ENCODE measurements at places on chromosomes 12 and 14.

DNA sequence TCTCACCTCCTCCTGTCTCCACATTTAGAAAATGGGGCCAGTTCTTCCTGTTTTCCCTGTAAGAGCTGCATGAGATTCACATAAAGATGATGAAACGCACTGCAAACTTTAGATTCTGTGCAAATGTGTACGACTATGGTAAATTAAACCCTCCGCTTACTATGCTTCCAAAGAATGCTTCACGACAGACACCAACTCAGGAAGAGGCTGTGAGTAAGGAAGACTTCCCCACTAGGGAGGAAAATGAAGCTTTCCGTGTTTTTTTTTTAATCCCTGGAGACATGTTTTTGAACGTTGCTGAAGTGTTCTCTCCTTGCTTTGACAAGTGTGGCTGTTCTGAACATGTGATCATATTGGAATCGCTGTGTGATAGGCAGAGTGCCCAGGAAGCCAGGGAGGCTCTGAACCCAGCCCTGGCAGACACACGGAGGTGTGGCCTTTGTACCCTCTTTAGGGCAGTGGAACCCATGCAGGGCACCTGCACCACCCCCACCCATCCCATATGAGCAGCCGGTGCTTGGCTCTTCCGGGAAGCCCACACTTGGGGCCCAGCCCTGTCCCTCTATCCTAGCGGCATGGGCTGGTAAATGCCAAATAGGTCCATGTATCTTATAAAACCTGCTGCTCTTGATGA, 7.5 kb upstream of the SYNE3 start:
- DNase-seq, result no peak

DNA sequence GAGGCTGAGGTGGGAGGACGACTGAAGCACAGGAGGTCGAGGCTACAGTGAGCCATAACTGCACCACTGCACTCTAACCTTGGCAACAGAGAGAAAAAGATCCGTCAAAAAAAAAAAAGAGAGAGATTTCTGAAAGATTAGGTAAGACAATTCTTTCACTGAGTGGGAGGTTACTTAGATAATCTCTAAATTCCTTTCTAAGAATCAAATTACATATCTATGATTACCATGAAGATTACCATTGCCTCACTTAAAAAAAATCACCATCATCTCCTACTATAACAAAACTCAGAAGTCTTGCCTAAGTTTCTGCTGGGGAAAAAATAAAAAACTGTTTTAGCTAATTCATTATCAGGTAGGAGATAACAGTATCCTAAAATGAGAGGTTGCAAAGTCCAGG, 366.7 kb downstream of the DUSP6 start:
- no peak for DNase-seq

DNA sequence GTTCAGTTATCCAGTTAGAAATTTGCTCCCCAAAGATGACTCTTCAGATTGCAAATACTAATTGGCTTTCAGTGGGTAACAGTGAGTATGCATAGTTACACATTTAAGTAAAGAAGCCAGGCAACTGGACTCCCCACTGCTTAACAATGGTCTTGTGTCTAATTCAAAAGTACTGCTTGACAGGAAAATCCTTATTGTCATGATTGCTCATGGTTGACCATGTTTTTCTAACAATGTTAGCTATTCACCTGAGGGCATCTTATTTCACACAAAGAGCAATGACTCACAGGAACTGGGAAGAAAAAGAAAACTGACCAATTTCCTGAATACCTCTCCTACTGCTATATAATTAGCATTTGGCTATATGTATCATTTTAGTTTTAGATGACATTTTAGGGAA, 33.7 kb upstream of the ALG10B start:
- no peak for DNase-seq

GRCh38 chr14:75832621-75833297, 149.0 kb downstream of the TGFB3 start:
- no peak for DNase-seq

DNA sequence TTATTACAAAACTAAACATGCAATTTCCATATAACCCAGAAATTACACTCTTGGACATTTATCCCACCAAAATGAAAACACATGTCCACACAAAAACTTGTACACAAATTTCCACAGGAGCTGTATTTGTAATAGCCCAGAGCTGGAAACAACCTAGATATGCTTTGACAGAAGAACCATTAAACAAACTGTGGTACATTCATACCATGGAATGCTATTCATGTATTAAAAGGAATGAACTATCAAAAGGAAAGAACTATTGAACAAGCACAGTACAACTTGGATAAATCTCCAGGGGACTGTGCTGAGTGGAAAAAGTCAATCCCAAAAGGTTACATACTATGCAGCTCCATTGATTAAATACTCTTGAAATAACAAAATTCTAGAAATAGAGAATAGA, 35.8 kb upstream of the ERGIC2 start:
- no peak for DNase-seq

- no peak for DNase-seq
Observed at GRCh38 chr14:61475316-61475715, 153.9 kb downstream of the PRKCH start.

DNA sequence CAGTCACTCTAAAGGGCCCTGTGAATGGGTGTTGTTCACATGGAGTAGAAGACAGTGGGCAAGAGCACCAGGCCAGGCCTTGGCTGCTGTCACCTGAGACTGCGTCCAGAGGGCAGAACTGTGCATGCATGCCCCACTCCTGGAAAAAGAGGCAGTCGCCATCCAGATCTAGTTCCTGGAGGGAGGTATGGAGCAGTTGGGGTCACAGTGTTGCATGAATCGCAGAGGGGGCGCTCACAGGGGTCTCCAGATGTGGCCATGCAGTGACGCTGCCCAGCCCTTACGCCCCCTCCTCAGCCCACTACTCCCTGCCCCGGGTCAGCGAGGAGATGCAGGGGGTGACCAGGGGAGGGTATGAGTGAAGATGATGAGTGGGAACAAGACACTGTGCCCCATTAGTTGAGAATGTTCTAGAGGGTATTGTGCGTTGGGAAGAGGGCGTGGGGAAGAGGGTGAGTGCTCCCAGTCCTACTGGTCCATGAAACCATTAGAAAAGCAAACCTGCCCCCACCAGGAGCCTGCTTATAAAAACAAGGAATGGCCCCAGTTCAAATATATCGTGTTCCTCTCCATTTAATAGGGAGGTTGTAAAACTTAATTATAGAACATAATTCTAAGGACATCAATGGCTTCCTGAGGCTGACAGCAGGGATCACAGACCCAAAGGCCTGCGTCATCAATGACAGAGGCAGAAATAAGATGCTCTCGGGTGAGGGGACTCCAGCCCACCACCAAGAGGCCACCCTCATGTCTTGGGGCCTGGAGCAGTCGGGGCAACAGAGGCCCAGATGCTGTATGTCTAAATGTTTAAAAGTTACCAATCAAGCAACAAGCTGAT, 32.2 kb upstream of the BCL7A start:
- no peak for DNase-seq

GRCh38 chr12:117968826-117969659, at the start of gene KSR2:
KSR2 (minus strand) TSS chr12:117968990; CDS start chr12:117968255, 735 bp downstream.
- peak; percentile 62 for DNase-seq
